ENCODE measurements at places on chromosomes 5 and 9.

GRCh38 chr9:113624721-113625120, 161.2 kb downstream of the RGS3 start:
- DNase-seq: no peak

DNA sequence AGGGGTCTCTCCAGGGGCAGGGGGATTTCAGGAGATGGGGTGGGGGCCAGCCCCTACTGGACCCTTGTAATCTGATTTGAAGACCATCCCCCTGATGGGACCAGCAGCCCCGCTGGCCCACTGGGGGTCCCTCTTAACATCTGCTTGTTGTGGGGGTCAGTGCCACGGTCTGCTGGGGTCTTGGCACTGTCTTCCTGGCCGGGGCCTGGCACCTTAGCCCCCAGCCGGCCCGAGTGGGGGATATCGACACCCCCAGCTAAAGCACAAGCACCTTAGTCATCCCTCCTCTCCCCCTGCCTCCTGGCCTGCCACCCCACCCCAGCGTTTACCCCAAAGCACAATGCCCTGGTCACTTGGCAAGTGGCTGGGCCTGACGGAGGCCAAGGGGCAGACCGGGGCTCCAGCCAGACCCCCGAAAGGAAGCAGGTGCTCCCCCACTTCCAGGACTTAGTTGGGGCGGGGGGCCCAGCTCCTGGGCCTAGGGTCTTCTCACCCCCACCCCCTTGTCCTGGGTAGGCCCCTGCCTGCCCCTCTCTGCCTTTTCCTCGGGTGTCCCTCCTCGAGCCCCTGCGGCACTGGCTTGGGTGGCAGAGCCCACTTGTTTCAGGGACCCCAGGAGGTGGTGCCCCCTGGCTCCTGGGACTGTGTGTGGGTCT, 1.4 kb upstream of the NFX1 start:
- no peak for DNase-seq

DNA sequence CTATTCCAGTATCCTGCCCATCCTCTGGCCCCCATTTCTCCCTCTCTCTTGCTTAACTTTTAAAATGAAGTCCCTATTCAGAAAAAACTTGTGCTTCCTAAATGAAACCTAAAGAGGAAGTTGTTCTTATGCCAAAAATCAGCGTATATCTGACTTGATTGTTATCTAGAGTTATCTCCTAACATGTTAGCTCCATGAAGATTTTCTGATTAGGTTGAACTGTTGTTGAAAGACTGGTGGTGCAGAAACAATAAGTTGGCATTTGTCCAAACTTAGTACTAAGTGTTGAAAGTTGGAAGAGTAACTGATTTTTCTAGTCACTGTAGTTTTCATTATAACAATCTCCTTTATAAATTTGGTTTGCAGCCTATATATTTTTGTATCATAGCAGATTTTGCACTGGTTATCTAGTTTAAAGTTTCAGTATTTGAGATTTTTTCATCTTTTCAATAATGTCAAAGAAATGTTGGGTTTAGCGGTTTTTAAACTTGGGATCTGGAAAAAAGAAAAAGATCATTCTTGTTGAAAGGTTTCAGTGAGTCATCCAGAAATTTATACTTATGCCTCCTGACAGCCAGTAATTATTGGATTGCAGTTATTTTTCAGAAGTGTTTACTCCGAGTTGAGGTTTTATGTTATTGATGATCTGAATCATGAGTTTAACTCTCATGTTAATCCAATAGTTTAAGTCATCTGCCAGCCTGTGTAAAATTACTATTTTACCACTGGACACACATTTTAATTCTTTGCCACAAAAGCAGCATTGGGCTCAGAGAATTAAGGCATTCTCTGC, 60.6 kb downstream of the PAM start:
- DNase-seq: no peak

GRCh38 chr5:171315386-171315891, 6.4 kb downstream of the TLX3 start:
- no peak for DNase-seq

DNA sequence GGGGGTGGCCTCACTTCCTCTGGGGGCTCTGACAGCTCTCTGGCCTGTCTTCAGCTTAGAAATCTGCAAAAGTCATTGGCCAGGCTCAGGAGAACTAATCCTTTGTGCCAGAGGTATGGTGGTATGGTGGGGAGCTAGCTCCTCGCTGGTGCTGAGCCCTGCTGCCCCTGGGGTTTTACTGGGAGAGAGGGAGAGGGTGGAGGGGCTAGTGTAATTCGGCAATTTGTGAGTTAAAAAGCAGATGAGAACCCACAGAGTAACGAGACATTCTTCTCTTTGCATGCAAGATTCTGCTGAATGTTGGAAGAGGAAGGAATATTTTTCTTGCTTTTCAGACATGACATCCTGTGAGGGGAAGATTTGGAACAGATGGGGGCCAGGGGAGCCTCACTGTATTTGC, 65.5 kb upstream of the SPRY4 start:
- no peak for DNase-seq

DNA sequence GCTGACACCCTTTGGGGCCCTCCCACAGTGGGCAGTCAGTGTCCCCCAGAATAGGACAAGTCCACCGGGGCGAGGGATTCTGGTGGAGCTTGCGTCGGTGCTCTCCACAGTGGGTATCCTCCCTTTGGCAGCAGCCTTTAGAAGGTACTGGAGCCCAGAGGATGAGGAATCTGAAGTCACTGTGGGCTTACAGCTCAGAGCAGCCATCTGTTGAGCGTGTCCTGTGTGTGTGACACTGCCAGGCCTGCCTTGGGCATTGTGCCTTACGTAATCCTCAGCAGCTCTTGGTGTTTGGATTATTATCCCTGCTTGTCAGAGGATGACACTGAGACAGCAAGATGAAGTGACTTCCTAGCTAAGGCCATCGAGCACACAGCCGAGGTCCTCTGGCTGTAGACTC, 12.6 kb downstream of the URM1 start:
- no peak for DNase-seq

DNA sequence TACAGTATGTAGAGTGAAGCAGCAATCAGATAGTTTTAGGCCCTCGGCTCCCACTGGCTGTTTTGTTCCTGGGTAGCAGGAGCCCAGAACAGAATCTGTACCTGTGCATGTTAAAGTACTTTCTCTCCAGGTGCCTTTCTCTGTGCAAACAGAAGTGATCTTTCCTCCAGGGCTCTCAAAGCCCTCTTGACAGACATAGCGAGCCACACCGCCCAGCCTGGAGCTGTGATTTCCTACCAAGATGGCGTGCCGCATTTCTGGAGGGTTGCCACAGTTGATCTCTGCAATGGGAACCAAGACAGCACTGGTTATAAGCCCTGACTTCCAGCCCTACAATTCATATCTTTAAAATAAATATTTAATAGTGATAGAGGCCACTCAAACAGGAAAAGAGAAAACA, 50.9 kb downstream of the SUSD1 start:
- no peak for DNase-seq

DNA sequence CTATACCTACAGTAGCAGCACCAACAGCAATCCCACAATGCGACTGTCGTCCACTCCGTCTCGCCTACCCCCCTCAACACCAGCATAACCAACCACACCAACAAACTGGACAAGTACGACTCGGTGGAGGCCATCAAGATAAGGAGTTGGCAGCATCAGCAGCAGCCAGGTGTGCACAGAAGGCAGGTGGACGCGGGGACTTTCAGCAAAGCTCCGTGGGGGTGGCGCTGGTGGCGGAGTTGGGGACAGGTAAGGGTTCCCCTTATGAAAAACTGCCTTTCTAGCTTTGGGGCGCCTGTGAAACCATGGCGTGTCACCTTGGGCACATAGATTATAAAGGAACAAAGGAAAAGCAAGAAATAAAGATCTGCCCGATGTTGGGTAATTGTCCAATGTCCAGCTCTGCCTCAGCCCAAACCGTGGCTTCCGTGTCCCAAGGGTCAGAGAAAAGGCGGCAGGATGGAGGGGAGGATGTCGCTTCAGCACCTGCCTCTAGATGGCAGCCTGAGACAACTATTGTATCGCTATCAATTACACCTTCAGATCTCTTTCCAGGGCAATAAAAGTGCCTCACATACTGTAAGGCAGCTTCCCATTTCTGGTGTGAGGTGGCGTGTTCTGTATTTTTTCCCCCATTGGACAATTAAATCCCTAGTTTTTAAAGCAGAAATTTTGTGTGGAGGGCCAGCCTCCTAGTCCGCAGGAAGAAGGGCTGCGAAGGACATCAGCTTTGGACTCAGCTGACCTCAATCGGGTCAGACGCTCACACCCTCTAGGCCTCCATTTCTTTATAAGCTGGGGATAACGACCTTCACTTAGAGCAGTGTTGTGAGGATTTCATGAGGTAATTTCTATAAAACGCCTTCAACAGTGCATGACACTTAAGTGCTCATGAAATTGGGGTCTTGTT, 58.8 kb downstream of the MTRR start:
- DNase-seq: no peak

GRCh38 chr5:161483721-161484120, 62.8 kb downstream of the GABRB2 start:
- no peak for DNase-seq

DNA sequence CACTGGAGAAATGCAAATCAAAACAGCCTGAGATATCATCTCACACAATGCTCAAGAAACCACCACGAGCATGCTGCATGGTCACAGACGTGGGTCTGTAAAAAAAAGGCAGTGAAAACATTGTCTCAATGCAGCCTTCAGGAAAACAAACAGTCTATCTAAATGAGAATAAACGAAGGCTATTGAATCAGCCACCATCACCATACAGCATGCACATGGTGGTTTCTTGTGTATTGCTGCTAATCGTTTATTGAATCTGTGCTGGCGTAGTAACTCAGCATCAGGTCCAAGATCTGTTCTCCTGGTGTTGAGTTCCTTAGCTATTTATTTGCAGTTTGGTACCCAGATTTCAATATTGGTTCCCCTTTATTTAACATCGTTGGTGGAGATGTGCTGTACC, 1115.0 kb downstream of the CDH18 start:
- no peak for DNase-seq

DNA sequence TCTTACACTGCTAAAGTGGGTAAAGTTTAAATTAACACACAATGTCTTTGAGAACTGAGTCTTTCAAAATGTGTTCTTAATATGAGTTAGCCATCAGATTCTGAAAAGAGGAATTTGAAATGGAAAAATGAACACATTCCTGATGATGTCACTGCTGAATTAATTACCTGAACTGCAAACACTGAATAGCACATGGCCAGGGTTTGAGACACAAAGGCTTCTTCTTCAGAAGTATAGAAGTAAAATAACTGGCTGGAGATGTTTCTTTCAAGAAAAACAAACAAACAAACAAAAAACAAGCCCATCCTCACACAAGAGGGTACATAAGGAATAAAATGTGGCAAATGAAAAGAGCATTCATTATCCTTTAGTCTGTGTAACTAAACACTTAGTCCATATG, 7.1 kb downstream of the GLIS3 start:
- no peak for DNase-seq

DNA sequence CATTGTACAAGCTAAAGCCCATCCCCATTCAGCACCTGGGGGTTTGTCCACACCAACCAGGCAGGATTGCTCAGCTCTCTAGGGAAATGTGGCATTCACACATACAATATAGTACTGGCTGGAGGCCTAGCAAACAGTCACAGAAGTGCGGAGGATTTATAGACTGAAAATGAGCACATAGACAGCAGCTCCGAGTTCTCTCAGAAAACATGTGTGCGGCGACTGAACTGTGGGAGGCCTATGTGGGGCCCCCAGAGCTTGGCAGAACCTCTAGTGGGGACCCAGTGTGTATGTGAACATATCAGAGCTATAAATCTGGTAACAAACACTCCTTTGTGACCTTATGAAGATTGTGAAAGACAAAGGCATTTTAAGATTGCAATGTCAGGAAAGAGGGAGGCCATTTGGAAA, 431.1 kb downstream of the DTWD2 start:
- DNase-seq: no peak

DNA sequence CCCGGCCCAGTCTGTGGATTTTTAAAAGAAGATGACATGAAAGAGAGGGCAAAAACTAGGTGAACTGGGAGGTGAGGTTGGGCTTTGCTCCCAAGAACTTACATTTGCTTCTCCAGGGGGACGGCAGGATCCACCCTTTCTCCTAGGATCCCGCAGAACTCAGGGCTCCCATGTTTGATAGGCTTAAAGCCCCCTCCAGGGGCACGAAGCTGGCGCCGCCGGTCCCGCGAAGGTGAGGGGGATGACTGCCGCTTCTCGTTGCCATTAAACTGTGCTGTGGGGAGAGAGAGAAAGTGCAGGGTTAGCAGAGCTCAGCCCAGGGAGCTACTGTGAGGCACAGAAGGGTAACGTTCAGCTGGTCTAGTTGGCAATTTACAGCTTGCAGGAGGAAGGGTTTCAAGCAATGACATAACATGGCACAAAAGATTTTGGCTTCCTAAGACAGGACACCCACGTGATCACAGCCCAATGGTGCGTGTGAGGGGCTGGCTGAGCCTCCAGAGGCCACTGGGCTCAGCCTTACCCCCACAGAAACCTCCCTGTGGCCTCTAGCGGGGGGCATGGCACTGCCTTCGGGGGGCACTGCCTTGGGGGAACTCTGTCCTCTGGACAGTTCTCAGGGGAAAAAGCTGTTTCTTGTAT, 52.0 kb upstream of the SLC25A51 start:
- no peak for DNase-seq

Measured in cardiac septum (tissue), 1 donor.